ENCODE measurements at places on chromosomes 1 and 21. TPM values are rescaled to one million over a fixed set of nuclear protein-coding genes. Genes with fewer than 3 reads are reported as not detected.

GRCh38 chr1:211734359-211734758, 58.9 kb upstream of the NEK2 start:
- no peak overlapping the region for H3K4me3 ChIP-seq
- no peak overlapping the region for H3K27ac ChIP-seq
- no peaks in the 10 kb centered on the region for H3K4me1 ChIP-seq
- H3K36me3 ChIP-seq = no peaks in the 10 kb centered on the region
- no peaks in the 10 kb centered on the region for H3K27me3 ChIP-seq
- no peak for DNase-seq

KRTAP19-3 gene
- not detected for total RNA-seq

DNA sequence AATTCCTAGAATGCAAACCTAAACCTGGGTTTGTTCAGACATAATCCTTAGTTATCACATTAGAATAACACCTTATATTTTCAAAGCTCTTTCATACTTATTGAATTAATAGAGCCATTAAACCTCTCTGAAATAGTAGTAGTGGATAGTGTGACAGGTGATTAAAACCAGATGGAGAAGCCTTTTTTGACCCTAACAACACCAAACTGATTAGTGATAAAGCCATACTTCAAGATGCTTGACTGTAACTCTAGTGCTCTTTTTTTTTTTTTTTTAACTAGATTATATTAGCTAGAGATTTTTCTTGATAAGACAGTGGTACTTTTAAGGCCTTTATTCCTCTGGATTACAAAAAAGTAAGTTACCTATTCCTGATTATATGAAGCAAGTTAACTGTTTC, 190.1 kb downstream of the ST6GALNAC3 start:
- no peaks in the 10 kb centered on the region for H3K27me3 ChIP-seq
- no peak overlapping the region for H3K27ac ChIP-seq
- H3K4me3 ChIP-seq = no peak overlapping the region
- no peaks in the 10 kb centered on the region for H3K4me1 ChIP-seq

- no peaks in the 10 kb centered on the region for H3K36me3 ChIP-seq
- no peaks in the 10 kb centered on the region for H3K27me3 ChIP-seq
- no peak for DNase-seq
Measured at GRCh38 chr1:218341325-218341724, 3.8 kb upstream of the TGFB2 start.

GRCh38 chr1:45299981-45300668, 26.6 kb upstream of the HPDL start:
- no peaks in the 10 kb centered on the region for H3K36me3 ChIP-seq
- H3K27ac ChIP-seq = no peak overlapping the region
- H3K4me1 ChIP-seq = peaks cover 12% of the 10 kb centered on the region
- no peak overlapping the region for H3K4me3 ChIP-seq
- H3K27me3 ChIP-seq = no peaks in the 10 kb centered on the region

GRCh38 chr21:42539931-42540343, 26.3 kb downstream of the SLC37A1 start:
- no peak overlapping the region for H3K27ac ChIP-seq
- no peak for DNase-seq
- peaks cover 13% of the 10 kb centered on the region for H3K36me3 ChIP-seq
- H3K4me1 ChIP-seq = peaks cover 7% of the 10 kb centered on the region
- H3K27me3 ChIP-seq = no peaks in the 10 kb centered on the region
- H3K4me3 ChIP-seq = no peak overlapping the region

DNA sequence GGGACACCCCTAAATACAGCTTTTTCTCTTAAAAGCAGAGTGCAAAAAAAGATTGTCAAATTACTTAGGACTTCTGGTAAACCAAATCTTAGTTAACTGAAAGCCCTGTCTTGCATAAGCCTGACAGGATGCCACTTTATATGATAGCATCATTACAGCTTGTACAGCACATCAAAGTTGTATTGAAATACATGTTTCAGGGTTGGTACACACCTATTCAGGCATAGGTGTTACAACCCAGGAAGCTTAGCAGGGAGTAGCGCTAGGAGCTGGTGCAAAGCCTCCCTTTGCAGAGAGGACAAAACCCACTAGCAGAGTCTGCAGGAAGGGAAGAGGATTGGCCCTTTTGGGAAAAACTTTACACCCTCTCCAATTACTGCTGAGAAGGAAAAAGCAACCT, 258.9 kb upstream of the SGIP1 start:
- no peak for DNase-seq
- H3K4me3 ChIP-seq = no peak overlapping the region
- H3K4me1 ChIP-seq = peaks cover 9% of the 10 kb centered on the region
- no peak overlapping the region for H3K27ac ChIP-seq
- no peaks in the 10 kb centered on the region for H3K27me3 ChIP-seq

TLCD4 gene
- total RNA-seq = 131 TPM

GRCh38 chr1:246329900-246330299, 177.2 kb downstream of the SMYD3 start:
- no peaks in the 10 kb centered on the region for H3K4me1 ChIP-seq
- no peak for DNase-seq
- H3K27ac ChIP-seq = no peak overlapping the region
- no peak overlapping the region for H3K4me3 ChIP-seq
- H3K27me3 ChIP-seq = no peaks in the 10 kb centered on the region

CFAP74 gene
- total RNA-seq = under 0.01 TPM

GRCh38 chr21:29487154-29487553, 188.4 kb downstream of the BACH1 start:
- H3K4me3 ChIP-seq = no peak overlapping the region
- no peak overlapping the region for H3K27ac ChIP-seq
- no peaks in the 10 kb centered on the region for H3K4me1 ChIP-seq
- no peaks in the 10 kb centered on the region for H3K27me3 ChIP-seq
- DNase-seq = no peak

DNA sequence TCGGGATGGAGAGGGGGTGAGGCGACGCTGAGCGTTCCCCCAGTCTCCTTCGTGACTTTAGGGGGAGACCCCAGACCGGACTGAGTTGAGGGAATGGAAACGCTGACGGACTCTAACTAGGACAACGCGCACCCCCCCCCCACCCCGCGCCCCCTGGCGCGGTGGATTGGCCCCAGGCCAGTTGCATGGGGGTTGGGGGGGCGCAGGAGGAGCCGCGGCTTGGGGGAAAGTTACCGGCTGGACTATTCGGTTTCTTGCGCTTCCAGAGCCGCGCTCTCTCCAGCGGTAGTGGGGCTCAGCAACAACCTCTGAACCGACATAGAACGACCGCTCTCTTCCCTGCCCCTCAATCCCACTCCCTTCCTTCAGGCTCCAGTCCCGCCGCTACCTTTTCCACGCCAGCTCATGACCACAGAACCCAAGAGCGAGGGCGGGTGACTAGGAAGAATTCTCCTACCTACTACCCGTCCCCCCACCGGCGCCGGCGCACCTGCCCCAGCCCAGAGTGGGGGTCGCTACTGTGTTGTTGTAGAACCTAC, 694 bp downstream of the ZBTB7B start:
- no peaks in the 10 kb centered on the region for H3K36me3 ChIP-seq
- peak overlapping the region; percentile 87 for H3K27ac ChIP-seq
- DNase-seq = peak; percentile 55
- H3K4me3 ChIP-seq = peak overlapping the region; percentile 73
- no peaks in the 10 kb centered on the region for H3K27me3 ChIP-seq

DNA sequence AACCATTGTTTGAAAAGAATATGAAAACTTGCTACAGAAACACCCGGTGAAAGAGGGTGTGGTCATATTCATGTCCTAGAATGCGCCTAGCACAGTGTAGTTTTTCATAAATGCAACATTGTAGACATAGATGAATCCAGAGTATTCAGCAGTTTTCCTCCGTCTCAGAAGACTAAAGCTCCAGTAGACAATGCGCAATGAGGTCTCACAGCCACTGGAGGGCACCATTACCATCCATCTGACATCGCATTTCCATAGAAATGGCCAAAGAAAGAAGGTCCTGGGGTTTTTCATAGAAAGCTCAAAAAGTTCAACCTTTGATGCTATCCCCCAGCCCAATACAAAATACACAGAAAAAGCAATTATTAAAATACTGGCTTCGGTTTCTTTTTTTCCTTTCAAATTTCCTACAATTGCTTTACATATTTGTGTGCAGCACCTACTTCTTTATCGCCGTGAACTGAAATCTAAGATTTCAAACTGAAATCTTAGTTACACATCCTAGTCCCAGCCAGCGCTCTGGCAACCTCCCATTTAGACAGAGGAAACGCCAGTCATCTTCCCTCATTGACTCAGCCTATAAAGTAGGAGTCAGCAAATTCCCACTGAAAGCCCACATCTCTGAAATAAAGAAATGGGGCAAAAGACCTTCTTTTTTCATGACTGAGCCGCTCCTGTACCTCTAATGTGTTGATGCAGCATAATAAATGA, 3.9 kb upstream of the CD58 start:
- no peaks in the 10 kb centered on the region for H3K4me1 ChIP-seq
- peak; percentile 74 for DNase-seq
- no peaks in the 10 kb centered on the region for H3K36me3 ChIP-seq
- H3K27me3 ChIP-seq = no peaks in the 10 kb centered on the region
- no peak overlapping the region for H3K27ac ChIP-seq
- no peak overlapping the region for H3K4me3 ChIP-seq

GRCh38 chr1:212930986-212931678, 19.2 kb upstream of the VASH2 start:
- no peaks in the 10 kb centered on the region for H3K36me3 ChIP-seq
- H3K4me3 ChIP-seq = no peak overlapping the region
- H3K27ac ChIP-seq = no peak overlapping the region
- H3K4me1 ChIP-seq = no peaks in the 10 kb centered on the region
- DNase-seq = no peak

GRCh38 chr1:55718758-55719671, 503.9 kb upstream of the USP24 start:
- no peak for DNase-seq
- H3K36me3 ChIP-seq = no peaks in the 10 kb centered on the region
- H3K4me3 ChIP-seq = no peak overlapping the region
- no peaks in the 10 kb centered on the region for H3K27me3 ChIP-seq

DNA sequence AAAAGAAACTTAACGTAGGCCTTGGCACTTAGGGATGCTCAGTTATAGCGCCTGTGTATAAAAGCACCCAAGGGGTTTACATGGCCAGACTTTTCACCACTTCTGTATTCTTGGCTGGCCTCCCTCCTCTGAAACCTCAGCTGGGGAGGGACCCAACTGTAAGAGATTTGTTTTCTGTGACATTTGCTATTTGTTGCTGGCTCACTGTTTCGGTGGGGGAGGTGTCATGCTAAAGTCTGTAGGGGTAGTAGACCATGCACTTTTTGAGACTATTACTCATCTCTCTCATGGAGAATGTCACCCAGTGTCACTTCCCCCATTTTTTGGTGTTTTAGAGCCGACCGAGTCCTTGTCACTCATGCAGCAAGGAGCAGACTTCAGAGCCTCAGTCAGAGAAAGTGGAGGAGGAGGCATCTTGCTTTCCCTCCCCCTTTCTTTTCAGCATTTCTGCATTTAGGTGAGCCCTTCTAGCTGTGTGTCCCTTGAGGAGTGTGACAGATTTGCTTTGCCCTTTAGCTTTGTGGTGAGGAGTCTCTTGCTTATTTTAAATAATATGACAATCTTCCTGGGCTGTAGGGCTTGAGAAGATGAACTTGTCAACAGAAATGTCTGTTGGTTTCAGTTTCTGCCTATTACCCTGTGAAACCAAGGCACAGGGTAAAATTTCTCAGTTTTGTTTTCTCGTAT, 160.1 kb downstream of the FASLG start:
- no peak for DNase-seq
- H3K27ac ChIP-seq = no peak overlapping the region
- H3K4me3 ChIP-seq = no peak overlapping the region
- H3K4me1 ChIP-seq = no peaks in the 10 kb centered on the region
- no peaks in the 10 kb centered on the region for H3K27me3 ChIP-seq

- H3K36me3 ChIP-seq = no peaks in the 10 kb centered on the region
- no peak overlapping the region for H3K27ac ChIP-seq
- no peak overlapping the region for H3K4me3 ChIP-seq
- no peaks in the 10 kb centered on the region for H3K27me3 ChIP-seq
Measured at GRCh38 chr1:11578004-11578403, 76.2 kb downstream of the FBXO2 start.

- no peak for DNase-seq
- no peak overlapping the region for H3K4me3 ChIP-seq
- no peaks in the 10 kb centered on the region for H3K27me3 ChIP-seq
- H3K4me1 ChIP-seq = no peaks in the 10 kb centered on the region
- no peaks in the 10 kb centered on the region for H3K36me3 ChIP-seq
Measured at GRCh38 chr21:29896884-29897283, 42.9 kb downstream of the GRIK1 start.

TIE1 gene
- 10.4 TPM for total RNA-seq

PATJ gene
- total RNA-seq = 29.8 TPM

- no peak for DNase-seq
- no peak overlapping the region for H3K27ac ChIP-seq
- peaks cover 8% of the 10 kb centered on the region for H3K4me1 ChIP-seq
- peaks cover 14% of the 10 kb centered on the region for H3K27me3 ChIP-seq
- H3K36me3 ChIP-seq = no peaks in the 10 kb centered on the region
Measured at GRCh38 chr1:228448372-228448771, 31.7 kb upstream of the TRIM17 start.

GIPC2 gene
- total RNA-seq = 10.9 TPM

- H3K36me3 ChIP-seq = no peaks in the 10 kb centered on the region
- H3K27me3 ChIP-seq = no peaks in the 10 kb centered on the region
- H3K27ac ChIP-seq = no peak overlapping the region
- no peaks in the 10 kb centered on the region for H3K4me1 ChIP-seq
Measured at GRCh38 chr1:201326710-201327109, 43.4 kb downstream of the PKP1 start.

DNA sequence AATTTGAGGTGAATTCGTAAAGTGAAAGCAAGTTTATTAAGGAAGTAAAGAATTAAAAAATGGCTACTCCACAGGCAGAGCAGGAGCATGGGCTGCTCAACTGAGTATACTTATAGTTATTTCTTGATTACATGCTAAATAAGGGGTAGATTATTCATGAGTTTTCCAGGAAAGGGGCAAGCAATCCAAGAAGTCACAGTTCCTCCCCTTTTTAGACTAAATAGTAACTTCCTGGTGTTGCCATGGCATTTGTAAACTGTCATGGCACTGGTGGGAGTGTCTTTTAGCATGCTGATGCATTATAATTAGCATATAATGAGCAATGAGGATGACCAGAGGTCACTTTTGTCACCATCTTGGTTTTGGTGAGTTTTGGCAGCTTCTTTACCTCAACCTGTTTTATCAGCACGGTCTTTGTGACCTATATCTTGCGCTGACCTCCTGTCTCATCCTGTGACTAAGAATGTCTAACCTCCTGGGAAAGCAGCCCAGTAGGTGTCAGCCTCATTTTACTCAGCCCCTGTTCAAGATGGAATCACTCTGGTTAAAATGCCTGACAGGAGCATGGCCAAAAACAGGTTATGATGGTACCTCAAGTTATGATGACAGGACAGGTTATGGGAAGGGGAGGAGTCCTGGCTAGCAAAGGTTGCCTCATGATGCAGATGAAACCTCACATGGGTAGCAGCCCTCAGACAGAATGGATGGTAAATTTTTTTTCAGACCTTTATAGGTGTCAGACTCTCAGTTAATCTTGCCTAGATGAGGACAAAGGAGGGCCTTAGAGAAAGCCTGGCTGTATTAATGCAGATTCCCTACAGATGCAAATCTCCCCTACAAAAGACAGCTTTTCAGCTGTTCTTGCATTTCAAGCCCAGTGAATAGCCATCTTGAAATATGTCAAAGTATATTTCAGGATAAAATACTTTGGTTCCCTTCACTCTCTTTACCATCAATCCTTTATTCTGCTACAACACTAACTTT, 49.7 kb downstream of the SIPA1L2 start:
- DNase-seq = no peak
- no peak overlapping the region for H3K27ac ChIP-seq
- H3K27me3 ChIP-seq = no peaks in the 10 kb centered on the region
- no peaks in the 10 kb centered on the region for H3K4me1 ChIP-seq
- H3K36me3 ChIP-seq = no peaks in the 10 kb centered on the region
